ENCODE measurements at places on chromosomes 11 and 22.

GRCh38 chr11:121351083-121351630 lies 58.6 kb downstream of the SC5D start:
- DNase-seq: no peak

DNA sequence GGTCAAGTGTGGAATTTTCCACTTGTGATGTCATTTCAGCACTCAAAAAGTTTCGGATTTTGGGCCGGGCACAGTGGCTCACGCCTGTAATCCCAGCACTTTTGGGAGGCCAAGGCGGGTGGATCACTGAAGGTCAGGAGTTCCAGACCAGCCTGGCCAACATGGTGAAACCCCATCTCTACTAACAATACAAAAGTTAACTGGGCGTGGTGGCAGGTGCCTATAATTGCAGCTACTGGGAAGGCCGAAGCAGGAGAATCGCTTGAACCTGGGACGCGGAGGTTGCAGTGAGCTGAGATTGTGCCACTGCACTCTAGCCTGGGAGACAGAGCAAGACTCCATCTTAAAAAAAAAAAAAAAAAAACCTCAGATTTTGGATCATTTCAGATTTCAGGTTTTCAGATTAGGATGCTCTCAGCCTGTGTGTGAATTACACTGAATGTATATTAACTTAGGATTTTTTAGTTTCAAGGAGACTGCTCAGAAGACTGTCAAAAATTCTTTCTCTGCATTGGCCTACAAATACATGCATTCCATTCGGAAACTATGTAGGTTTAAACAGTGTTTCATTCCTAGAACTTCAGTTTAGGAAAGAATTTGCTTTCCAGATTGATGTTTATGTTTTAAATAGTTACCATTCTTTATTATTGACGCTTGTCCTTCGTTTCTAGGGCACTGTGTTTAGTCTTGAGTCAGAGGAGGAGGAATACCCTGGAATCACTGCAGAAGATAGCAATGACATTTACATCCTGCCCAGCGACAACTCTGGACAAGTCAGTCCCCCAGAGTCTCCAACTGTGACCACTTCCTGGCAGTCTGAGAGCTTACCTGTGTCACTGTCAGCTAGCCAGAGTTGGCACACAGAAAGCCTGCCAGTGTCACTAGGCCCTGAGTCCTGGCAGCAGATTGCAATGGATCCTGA lies 48.0 kb downstream of the BID start:
- DNase-seq: peak; percentile 95

DNA sequence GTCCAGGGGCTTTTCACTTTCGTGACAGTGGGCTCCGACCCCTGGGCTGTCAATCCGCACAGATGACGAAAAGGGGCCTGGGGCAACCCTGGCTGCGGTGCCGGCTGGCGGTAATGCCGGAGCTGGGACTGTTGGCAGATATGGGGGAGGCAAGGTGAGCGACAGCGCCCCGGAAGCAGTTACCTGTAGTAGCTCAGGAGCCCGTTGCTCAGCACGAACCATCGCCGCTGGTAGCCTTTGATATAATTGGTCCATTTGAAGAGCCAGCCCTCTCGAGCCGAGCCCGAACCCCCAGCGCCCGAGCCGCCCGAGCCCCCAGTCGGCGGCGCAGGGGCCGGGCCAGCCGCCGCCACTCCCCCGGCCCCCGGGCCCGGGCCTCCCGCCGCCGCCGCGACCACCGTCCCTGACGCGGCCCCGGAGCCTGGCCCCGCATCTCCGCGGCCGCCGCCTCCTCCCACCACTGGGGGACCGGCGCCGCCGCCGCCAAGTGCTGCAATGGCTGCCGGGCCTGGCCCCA lies 396 bp downstream of the OSBP start:
- DNase-seq: no peak

GRCh38 chr22:46770726-46771125 lies 8.3 kb downstream of the TBC1D22A start:
- DNase-seq: no peak

DNA sequence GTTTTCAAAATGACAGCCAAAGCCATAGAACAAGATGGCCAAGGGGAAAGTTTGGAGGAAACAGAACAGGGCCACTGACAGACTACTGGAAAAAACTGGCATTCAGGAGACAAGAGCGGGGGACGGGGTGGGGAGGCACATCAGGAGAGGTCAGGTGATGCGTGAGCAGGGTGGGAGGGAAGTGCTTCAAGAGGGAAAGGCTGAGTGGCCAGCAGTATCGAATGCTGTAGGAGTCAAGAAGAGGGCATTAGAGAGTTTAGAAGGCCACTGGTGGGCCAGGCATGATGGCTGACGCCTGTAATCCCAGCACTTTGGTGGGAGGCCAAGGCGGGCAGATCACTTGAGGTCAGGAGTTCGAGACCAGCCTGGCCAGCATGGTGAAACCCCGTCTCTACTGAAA lies 8.2 kb downstream of the GTPBP1 start:
- no peak for DNase-seq

- no peak for DNase-seq
These were observed 42.3 kb upstream of the MRPL17 start for GRCh38 chr11:6725386-6725896.

DNA sequence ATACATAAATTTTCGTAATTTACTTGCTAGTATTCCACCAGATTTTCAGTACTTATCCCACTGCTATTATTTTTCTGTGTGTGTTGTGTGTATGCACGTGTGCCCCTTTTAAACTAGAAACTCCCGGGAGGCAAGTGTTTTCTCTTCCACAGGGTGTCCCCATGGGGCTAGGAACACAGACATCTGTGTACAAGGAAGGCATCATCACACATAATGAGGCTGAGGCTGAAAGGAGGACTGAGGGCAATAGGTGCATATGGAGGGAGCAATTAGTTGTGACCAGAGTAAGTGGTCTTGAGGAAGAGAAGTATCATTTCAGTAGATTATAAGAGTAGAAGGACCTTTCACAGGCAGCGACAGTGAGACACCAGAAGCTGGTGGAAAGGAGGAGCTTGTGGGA lies 2.1 kb upstream of the DPAGT1 start:
- no peak for DNase-seq

- DNase-seq: no peak
These were observed 35.0 kb downstream of the HIRA start for GRCh38 chr22:19396561-19396933.

GRCh38 chr11:21037850-21038249 lies 368.5 kb downstream of the NELL1 start:
- no peak for DNase-seq

GRCh38 chr11:34213366-34213765 lies 107.9 kb downstream of the NAT10 start:
- peak; percentile 27 for DNase-seq

DNA sequence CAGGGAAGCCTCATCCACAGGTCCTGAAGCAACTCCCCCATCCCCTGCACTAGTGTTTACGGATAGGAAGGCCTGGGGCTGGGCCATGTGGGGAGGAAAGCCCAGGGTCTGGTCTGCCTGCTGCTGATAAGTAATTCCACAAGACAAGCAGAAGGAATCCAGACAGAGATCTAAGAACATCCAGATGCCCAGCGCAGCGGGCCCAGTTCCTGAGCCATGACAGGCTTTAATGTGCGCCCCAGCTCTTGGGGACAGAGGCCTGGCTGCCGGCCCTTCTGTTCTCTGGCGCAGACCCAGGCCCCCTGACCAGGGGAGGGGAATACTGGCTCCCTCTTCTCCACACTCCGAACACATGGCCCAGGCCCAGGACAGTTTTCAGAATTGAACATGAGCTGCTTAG lies 28.8 kb upstream of the ETS1 start:
- DNase-seq: no peak

- no peak for DNase-seq
These were observed 15.1 kb downstream of the CDKN1C start for GRCh38 chr11:2870460-2870859.

DNA sequence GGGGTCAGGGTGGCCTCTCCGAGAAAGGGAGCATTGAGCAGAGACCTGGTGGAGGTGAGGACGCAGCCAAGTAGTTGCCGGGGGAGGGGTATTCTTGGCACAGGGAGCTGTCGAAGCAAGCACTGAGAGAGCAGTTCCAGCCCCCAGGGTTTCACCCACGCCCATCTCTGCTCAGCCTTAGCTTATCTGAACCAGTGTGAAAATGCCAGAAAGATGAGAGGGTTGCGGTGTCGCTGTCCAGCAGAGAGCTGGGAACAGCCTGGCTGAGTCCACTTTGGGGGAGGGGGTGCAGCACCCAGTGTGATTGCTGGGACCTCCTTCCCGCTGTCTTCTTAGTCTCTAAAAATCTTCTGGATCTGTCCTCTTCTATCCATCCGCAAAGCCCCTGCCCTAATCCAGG lies 123.3 kb upstream of the TBCEL start:
- DNase-seq: no peak

DNA sequence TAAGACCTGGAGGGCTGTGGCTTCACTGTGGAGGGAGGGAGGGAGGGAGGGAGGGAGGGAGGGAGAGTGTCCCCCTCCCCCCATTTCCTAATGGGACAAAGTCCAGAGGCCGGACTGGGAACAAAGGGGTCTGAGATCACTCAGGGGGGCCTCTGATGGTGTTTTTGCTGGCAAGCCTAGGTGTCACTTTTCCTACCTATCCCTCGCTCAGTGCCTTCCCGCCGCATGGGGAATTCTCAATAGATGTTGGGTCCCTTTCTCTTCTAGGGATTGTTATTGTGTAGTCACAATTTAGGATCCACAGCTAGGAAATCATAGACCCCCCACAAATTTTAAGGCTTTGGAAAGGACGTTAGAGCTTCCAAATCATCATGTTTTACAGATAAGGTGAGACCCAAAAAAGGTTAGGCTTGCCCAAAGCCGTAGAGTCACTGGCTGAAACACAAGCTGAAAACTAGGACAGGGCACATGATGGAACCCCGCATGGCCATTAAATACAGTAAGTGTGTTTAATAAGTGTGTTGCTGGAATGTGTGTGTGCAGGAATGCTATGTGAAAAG lies 4.8 kb upstream of the FTH1 start:
- DNase-seq: no peak

DNA sequence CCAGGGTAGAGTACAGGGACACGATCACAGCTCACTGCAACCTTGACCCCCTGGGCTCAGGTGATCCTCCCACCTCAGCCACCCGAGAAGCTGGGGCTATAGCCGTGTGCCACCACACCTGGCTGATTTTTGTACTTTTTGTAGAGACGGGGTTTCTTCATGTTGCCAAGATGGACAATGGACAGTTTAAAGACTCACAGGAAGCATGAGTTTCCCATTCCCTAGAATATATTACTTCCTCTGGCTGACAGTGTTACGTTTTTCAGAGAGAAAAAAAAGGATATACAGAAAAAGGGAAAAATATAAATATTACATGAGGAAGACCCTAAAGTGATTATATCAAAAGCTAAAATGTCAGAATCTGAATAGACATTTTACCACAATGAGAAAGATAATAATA lies 72.3 kb downstream of the RSF1 start:
- no peak for DNase-seq

- no peak for DNase-seq
These were observed 118.1 kb downstream of the ETS1 start for GRCh38 chr11:128469220-128469619.

DNA sequence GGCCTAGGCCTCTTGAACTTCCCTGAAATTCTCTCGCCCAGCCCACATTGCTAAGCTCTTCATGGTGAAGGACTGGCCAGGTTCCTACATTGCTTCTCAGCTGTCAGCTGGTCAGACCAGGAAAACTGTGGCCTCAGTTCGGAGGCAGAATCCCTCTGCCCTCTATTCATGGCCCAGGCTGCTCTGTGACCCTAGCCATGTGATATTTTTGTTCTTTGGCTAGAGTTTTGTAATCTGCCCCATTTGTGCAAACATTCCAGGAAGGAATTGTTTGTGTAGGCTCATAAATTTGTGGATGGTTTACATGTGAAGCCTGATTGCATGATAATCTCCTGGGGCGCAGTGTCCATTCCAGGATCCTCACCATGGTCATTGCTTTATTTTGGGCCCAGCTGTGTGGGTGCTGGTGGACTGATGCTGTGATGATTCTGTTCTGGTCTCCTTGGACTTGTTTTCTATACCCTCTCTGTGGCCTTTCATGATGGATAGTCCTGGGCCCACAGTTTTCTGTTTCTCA lies 149.1 kb upstream of the E2F8 start:
- no peak for DNase-seq

- DNase-seq: no peak
These were observed 9.6 kb downstream of the ART5 start for GRCh38 chr11:3632070-3632660.

DNA sequence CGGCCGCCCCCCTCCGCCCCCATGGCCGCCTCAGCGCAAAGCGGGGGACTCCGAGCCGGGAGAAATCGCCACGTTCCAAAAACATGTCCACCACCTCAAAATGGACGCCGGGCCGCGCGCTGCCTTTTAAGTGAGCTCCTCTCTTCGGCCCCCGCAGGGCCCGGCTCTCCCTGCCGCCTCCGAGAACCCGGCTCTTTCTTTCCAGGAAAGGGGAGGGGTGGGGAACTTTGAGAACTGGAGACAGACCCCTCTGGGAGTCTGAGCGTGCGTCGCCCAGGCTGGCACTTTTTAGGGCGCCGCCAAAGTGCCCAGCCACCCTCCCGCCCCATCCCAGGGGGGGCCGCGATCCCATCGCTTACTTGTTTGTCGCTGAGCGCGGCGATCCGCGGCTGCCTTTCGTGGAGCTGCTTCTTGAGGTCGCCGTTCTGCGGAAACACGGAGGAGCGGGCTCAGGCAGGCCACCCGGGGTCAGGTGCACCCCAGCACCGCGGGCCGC lies 1.6 kb downstream of the PHF21B start:
- DNase-seq: no peak

DNA sequence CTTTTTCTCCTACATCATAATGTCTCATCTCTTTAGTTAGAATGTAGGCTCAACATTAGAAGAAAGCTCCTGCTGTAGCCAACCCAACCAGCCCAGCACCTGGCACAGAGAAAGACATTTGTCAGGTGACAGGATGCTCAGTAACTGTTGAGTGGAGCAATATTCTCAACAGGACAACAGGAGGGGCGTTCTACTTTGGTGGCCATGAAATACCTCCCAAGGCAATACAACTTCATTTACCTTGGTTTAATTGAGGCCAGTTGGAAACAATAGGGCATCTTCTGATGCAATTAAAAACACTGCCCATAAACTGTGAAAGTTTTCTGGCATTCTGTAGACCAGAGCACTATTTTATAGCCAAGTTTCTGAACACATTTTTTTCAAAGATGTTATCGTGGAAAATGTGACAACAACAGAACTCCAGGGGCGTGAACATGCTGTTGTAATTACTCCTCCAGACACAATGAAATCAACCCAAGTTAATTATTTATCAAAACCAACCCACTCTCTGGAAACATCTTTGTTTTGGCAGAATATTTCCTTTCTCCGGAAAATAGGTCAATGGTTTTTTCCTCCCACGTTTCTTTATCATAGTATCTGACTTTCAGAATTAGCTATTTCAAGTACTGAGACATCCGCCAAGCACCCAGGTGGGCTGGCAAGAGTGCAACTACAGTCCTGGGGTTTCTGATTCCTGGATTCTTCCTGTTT lies 538.1 kb downstream of the SOX6 start:
- no peak for DNase-seq
